ENCODE measurements at places on chromosomes 13 and 19. TPM values are rescaled to one million over a fixed set of nuclear protein-coding genes. Genes with fewer than 3 reads are reported as not detected.
A peak's percentile ranks its signal among the peaks of the same experiment; 100 is the strongest.

ZNF708 gene
- 4.3 TPM for total RNA-seq

FGF22 gene
- total RNA-seq = not detected

DNA sequence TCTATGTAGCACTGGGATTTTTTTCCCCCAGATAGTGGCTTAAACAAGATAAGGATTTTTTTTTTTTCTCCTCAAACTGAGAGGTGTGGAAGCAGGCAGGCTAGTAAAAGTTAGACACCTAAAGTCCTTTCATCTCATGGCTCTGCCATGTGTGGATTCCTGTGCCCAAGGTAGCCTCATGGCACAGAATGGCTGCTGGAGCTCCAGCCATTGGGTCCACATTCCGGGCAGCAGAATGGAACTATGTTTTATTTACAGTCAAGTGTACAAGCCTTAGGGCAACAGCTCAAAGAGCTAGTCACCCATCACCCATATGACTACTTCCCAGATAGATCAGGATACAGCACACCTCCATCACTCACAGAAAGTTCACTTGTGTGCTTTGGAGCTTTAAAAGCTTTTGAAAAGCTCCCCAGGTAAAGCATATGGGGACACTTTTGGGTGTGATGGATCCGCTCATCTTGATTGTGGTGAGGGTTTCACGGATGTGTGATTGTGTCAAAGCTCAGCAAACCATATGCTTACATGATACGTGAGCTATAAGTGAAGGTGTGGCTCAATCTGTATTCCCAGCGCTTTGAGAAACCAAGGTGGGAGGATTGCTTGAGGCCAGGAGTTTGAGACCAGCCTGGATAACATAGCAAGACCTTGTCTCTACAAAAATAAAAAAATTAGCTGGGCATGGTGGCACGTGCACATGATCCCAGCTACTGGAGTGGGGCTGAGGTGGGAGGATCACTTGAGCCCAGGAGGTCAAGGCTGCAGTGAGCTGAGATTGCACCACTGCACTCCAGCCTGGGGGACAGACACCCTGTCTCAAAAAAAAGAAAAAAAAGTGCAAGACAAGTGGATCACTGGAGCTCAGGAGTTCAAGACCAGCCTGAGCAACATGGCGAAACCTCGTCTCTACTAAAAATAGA is 18.1 kb downstream of the PGLS start:
- DNase-seq = no peak

CATSPERD gene
- total RNA-seq = not detected

GRCh38 chr19:7833225-7834099 is 3.4 kb downstream of the EVI5L start:
- DNase-seq = peak; percentile 80

DNA sequence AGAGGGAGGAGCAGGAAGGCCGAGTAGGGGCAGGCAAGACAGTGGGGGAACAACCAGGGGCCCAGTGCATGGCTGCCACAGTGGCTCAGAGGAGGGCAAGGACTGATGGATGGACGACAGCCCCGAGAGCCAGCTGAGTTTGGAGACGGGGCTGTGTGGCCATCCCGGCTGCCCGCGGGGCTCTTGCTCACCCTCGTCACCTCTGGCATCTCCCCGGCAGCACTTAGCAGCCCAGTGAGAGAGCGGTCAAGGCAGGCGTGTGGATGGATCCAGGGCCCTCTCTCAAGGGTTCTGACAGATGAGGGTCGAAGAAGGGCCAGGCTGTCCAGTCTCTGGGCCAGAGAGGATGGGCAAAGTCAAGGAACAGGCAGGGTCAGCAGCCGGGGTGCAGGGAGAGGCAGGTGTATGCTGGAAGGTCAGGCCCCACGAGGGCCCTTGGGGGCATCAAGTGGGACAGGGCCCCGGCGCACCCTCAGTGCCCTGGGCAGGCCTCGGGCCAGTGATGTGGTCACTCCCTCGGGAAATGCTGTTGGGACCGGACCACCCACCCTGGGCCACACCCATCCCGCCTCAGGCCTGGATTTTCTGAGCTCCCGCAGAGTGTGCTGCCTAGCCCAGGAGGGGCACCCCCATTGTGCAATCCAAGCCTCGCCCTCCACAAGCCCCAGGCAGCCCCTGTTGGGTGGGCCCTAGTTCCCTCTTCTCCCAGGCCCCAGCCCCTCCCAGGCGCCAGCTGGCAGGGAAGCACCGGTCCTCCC is 56.4 kb upstream of the TPM4 start:
- DNase-seq = no peak

LGALS7 gene
- total RNA-seq = not detected

DNA sequence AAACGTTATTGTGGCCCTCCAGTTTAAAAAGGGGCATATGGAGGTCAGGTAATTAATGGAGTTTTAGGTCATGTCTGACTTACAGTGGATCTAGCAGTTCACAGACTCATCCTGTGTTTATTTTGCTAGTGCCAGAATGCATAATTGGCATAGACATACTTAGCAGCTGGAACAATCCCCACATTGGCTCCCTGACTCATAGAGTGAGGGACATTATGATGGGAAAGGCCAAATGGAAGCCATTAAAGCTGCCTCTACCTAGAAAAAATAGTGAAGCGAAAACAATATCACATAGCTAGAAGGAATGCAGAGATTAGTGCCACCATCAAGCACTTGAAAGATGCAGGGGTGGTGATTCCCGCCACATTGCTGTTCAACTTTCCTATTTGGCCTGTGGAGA is 610.7 kb downstream of the SLITRK5 start:
- no peak for DNase-seq

DNA sequence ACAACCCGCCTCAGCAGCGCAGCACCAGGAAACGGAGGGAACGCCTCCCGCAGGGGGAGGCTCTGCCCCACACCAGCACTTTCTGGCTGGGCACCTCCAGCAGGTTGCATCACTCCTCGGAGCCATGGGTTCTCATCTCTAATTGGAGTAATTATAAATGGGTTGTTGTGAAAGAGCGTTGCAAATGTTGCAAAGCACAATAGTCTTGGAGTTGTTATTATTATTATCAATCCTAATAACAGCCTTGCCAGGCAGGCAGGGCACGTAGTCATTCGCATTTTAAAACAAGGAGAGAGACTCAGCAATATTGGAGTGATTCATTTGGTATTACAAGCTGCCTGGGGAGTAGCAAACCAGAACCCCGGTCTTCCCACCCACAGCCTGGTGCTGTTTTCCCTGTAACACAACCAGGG is 108.6 kb upstream of the GJB6 start:
- peak; percentile 22 for DNase-seq

GRCh38 chr13:76903544-76904162 is 17.4 kb upstream of the KCTD12 start:
- peak; percentile 85 for DNase-seq

GRCh38 chr13:28467034-28467433 is 27.9 kb downstream of the FLT1 start:
- DNase-seq = no peak

MBD3L2B gene
- total RNA-seq = not detected

ZNF568 gene
- total RNA-seq = 8.7 TPM

DNA sequence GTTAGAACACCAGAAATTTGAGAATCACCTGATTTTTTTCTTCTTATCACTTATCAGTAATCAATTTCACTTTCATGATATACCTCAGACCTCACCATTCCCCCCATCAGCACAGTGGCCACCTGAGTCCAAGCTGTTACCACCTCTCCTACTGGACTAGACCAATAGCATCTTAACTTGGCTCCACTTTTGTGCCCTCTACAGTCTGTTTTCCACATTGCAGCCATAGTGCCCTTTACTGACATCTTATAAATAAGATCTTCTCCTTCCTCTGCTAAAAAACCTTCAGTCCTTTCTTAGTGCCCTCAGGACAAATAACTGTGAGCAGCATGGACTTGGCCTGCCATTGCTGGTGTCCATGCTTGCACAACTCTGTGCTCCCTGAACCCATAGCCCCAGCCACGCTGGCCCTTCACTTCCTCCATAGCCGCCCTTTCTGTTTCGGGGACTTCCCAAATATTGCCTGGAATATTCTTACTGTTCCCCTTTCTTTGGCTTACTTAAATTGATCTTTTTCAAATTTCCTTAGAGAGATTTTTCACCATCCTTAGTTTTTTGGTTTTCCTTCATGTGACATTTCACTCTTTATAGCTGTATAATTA is 380.8 kb downstream of the LMO7 start:
- peak; percentile 48 for DNase-seq

DNA sequence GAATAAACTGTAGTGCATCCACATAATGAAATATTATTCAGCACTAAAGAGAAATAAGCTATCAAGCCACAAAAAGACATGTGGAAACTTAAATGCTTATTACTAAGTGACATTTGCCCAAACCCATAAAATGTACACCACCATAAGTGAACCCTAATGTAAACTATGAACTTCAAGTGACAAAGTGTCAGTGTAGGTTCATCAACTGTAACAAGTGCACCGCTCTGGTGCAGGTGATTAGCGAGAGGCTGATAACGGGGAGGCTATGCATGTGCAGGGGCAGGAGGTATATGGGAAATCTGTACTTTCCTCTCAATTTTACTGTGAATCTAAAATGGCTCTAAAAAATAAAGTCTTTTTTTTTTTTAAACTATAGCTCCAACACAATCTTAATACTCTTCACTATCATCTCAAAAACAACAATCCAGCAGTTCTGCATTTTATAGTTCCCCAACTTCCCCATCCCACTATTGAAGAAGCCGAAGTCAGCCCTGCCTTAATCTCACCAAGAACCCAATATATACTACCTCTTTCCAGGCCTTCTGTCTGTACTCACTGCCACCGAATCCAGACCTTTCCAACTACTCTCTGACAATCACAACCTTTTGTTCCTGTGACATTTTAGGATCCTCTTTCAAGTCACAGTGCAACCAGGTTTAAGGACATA is 22.6 kb downstream of the ELF1 start:
- no peak for DNase-seq

TNFAIP8L1 gene
- total RNA-seq = 4.2 TPM

DNA sequence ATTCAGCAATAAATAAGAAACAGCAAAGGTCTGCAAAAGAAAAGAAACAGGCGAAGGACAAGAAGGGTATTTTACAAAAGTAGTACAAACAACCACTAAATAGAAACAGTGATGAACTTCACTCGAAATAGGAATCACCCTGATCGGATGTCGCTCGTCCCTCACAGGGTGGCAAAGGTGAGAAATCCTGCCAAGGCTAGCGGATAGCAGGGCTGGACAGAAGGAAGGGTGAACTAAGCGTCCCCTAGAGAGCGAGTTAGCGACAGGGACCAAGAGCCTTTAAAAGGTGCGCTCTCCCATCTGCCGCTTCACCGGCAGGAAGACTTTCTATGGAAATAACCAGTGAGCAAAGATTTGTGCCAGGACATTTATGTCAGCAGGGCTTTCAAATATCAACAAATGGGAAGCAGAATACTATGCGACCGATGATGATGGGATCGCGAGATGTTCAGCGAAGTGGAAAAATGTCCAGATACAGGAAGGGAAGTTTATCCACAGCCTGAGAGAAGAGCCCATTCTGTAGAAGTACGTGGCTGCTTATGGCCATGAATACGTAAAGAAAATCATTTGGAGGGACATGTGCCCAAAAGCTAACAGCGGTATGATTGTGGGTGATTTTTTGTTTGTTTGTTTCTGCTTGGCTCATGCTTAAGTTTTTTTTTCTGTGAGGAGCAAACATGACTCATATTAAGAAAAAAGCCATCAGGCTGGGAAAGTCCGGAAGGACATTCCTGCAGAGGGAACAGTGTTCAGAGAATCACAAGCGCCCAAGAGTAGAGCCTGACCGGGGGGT is 18.9 kb downstream of the ELAVL1 start:
- peak; percentile 72 for DNase-seq

GRCh38 chr19:43354305-43354627 is 780 bp downstream of the CD177 start:
- no peak for DNase-seq

DNA sequence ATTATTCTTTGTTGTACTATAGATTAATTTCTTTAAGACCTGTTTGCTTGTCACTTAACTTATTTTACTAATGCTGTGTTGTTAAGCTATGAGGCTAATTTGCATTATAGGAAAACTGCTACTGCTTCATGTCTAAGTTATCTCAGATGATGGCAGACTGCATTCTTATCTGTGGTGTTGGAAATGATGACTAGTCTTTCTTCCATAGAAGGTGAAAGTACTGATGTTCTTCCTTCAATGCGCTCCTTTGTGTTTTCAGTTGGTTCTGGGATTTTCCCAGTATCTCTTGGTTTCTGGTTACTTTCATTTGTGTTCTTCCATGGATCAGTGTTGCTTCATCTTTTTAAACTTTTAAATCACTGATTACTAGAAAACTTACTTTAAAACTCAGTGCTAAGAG is 46.9 kb downstream of the TPP2 start:
- DNase-seq = no peak

DNA sequence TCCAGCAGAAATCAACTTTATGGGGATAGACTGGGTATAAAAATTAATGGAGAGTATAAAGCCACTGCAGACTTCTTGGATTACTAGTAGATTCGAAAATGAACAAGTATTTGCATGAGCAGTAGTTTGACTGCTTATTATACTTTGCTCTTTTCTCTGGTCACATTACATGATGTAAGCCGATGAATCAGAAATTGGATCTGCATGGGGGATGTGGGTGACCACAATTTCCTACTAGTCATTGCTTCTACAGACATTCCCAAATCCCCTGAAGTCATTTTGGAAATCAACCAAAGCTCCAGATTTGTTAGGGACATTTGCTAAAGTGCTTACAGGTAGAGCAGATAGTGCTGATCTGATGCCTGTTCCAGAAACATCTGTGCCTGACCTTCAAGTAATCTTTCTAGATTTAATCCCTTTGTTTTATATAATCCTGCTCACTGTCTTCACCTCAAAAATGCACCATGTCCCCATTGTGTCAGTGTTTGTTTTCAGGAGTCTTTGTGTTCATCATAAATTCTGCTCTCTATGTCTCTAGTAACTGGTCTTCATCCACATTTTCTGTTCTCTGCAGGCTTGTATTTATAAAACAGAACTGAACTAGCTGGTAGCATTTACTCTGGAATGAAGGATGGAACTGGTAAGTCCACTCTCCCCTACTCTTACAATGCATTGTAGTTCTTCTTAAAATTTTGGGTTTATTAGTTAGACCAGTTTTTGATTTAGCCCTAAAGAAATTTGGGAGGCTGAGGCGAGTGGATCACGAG is 201.5 kb upstream of the CSNK1A1L start:
- DNase-seq = peak; percentile 80

GRCh38 chr13:27411341-27411740 is 13.1 kb upstream of the GTF3A start:
- DNase-seq = no peak

DNA sequence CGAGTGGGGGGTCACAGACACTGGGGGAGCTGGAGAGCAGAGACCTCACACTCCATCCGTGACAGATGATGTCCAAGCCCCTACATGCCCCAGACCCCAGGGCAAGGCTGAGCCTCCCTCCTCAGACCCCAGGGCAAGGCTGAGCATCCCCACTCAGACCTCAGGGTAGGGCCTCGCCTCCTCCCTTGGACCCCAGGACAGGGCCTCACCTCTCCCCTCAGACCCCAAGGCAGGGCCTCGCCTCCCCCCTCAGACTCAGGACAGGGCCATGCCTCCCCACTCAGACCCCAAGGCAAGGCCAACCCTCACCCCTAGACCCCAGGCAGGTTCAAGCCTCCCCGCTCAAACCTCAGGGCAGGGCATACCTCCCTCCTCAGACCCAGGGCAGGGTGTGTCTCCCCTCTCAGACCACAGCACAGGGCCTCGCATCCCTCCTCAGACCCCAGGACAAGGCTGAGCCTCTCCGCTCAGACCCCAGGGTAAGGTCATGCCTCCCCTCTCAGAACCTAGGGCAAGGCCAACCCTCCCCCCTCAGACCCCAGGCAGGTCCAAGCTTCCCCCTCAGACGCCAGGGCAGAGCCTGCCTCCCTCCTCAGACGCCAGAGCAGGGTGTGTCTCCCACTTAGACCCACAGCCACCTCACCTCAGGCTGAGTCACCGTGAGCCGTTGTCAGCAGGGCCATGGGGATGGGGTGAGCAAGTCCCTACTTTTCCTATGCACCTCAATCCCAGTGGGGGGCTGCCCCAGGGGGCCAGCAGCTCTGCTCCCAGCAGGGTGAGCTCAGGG is 1.7 kb upstream of the S1PR4 start:
- peak; percentile 55 for DNase-seq
